ENCODE measurements at places on chromosomes 7 and 10.

DNA sequence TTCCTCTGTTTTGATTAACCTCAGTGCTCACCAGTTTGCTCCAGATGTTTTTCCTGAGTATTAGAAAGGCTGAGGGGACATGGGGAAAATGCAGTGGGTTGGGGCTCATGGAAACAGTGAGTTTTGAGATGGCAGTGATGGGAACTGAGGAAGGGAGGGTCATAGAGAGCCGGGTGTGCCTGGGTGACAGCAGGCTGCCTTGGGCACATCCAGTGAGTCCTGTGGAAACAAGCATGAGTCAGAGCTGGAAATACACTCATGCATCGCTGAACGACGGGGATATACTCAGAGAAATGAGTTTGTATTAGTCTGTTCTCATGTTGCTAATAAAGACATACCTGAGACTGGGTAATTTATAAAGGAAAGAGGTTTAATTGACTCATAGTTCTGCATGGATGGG is 202.2 kb downstream of the TMEM178B start:
- no peak for DNase-seq

GRCh38 chr7:31368620-31369019 is 28.1 kb upstream of the NEUROD6 start:
- peak; percentile 66 for DNase-seq

DNA sequence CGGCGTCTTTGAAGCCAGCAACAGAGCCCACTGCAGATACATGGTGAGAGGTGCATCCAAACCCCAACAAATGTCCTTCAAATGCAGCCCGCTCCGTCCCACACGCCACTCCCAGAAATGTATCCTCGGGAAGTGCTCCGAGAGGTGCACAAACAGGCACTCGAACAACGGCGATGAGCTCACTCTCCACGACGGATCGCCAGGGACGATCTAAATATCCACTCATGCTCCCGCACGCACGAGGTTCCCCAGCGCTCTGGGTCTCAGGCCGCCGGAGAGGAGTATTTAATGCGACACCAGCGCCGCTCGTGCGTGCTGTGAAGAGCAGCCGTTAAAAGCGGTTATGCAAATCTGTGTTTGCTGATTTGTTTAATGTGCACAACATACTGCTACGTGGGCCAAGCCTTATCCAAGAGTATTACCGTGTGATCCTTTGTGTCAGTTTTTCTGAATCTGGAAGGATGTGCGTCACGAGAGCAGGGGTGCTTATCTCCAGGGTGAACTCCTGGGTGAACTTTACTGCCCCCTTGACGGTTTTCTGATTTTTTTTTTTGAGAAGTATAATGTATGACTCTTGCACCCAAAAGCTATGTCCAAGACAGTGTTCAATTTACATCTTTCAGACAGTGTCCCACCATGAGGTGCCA is 48.5 kb upstream of the PPP2R2D start:
- no peak for DNase-seq

DNA sequence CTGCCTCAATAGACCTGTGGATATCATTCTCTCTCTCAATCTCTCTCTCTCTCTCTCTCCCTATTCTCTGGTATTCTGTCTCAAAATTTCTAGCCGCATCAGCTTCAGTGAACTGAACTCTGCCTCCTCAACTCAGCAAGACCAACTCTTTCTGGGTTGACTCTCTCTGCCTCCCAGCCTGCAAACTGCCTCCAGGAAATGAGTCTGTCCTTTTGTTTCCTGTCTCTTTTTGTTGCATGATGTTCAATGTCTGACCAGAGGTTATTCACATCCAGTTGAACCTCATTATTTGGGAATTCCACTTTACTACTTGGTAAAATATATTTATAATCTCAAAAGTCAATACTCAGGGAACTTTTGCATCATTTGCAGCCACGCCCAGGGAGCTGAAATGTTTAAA is 682.7 kb upstream of the FZD8 start:
- no peak for DNase-seq

GRCh38 chr7:137032436-137032835 is 164.0 kb downstream of the CHRM2 start:
- DNase-seq: no peak

DNA sequence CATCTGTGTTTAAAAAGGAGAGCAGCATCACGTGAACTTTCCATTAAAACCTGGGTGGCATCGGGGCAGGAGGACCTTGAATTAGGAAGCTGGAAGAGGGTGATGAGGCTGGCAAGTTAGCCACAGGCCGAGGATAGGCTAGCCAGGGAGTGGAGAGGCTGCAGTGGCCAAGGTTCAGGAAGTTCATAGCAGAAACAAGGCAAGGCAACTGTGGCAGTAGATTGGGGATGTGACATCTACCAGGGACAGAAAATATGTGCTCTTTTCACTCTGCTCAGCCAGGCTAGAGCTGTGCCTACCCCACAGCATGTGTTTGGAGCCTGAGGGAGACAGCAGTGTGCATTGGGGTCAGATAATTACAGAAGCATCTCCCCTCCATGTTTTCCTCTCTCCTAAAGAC is 2.2 kb upstream of the INPP5F start:
- DNase-seq: no peak

- no peak for DNase-seq
Observed at GRCh38 chr10:52994370-52994769, 221.8 kb upstream of the MBL2 start.

DNA sequence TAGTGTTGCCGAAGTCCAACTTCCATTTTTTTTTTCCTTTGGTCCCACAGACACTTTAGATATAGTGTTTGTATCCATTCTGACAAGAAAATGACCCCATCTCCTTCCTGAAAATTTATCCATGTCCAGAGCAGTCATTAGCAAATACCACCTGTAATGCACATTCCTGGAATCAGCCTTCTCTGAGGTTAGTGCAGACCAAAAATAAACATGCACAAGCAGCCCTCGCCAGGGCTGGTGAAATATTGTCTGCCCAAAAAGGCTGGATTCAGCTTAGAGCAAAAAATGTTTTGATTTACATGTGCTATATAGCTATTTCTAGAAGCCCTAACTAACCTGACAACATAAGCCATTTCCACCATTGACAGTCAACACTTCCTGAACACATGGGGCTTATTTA is 145.7 kb downstream of the TAX1BP1 start:
- DNase-seq: no peak

DNA sequence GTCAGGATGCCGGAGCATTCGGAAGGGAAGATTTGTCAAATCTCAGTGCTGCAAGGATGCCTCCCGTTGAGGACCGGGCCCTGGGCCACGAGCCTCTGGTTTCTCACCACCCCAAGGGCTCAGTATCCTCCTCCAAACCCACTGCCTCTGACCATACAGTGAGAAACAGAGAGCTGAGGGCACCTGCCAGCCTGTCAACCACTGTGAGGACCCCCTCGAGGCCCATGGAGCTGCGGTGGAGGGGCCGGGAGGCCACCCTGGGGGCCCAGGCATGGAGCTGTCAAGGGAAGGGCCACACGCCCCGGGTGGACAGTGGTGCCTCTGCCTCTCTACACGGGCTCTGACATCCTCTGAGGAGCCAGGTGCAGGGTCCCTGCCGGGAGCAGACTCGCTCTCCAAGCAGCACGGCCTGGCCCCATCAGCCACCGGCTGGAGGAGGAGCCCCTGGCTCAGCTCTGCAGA is 248.0 kb upstream of the TCERG1L start:
- no peak for DNase-seq

- DNase-seq: no peak
Observed at GRCh38 chr7:32070051-32070405, 179 bp downstream of the PDE1C start.

GRCh38 chr10:100709146-100710082 is 36.0 kb upstream of the PAX2 start:
- DNase-seq: no peak

GRCh38 chr10:29720149-29720548 is 85.4 kb upstream of the SVIL start:
- no peak for DNase-seq

- DNase-seq: no peak
Observed at GRCh38 chr10:10772411-10772810, 245.3 kb upstream of the CELF2 start.

DNA sequence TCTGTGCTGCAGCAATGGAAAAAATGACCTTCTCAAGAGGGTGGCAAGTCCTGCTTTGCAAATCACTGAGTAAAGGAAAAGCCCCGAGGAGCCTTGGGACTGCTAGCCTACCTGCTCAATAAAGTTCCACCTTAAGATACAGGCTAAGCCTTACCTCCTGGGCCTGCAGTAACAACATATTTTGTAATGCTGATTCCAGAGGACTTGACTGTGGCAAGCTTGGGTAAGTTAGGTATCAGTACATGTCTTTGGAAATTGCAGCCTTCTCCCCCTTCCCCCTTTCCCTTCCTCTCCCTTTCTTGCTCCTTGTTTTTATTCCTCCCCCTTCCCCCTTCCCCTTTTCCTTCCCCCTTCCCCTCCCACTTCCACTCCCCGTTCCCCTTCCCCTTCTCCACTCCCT is 126.2 kb downstream of the SORCS3 start:
- DNase-seq: no peak

GRCh38 chr7:124130-124949 is 68.0 kb upstream of the FAM20C start:
- no peak for DNase-seq

GRCh38 chr7:23895666-23896096 is 185.7 kb downstream of the STK31 start:
- DNase-seq: no peak

GRCh38 chr7:151452680-151453325 is 12.9 kb upstream of the CRYGN start:
- no peak for DNase-seq

- no peak for DNase-seq
Observed at GRCh38 chr7:80677629-80678028, 39.2 kb downstream of the CD36 start.

- no peak for DNase-seq
Observed at GRCh38 chr10:131708225-131708880, 192.5 kb upstream of the PPP2R2D start.

- no peak for DNase-seq
Observed at GRCh38 chr10:34609287-34609940, 205.7 kb downstream of the PARD3 start.

GRCh38 chr7:22587322-22587721 is 87.3 kb upstream of the STEAP1B start:
- no peak for DNase-seq

DNA sequence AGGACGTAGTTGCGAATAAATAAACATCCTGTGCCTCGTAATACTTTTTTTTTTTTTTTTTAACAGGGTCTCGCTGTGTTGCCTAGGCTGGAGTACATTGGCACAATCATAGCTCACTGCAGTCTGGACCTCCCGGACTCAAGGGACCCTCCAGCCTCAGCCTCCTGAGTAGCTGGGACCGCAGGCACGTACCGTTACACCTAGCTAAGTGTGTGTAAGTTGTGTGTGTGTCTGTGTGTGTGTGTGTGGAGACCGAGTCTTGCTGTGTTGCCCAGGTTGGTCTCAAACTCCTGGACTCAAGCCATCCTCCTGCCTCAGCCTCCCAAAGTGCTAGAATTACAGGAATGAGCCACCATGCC is 573 bp upstream of the PON2 start:
- DNase-seq: no peak

DNA sequence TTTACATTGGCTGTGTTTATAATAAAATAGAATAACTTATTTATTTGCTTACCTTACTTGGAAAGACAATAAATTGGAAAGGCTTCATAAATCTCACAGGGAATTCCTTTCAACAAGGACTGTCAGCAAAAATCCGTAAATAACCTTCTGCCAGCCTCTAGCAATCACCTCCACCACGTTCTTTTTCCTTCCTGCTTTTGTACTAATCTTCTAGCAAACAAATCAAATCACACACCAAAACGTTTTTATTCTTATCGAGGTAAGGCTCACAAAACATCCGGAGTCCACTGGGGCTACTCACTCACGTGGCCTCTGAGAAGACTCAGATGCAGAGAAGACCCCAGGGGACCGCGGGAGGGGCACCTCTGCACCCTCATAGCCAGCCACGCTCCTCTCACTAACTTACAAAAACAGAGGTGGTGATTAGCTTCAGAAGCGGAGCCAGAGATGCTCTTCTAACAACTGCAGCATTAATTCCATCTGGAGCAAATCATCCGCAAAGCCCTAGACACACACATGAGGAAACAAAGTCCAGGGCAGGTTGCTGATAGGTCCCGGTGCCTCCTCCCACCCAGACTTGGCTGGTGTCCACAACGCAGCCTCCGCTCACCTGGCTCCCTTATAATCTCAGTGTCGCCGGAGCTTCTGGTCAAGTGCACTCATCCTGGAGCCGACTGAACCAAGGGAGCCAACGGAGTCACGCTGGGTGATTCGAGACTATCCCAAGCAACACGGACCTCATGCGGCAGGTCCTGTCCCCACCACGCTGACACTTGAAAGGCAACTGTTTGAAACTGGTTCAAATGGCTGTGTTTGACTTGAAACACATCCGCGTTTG is 22.5 kb downstream of the CTBP2 start:
- DNase-seq: peak; percentile 89

DNA sequence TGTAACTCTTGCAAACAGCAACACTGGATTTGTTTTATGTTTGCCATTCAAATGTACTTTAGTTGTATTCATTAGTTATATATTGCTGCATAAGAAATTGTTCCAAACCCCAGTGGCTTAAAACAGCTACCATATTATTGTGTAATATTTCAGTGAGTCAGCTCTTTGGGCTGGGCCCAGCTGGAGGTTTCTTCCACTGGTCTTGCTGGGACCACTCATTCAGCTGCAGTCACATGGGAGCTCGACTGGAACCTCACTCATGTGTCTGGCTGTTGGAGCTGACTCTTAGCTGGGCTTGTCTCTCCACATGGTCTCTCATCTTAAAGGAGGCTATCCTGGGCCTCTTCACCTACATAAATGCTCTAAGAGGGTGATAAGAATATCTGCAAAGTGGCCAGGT is 23.2 kb upstream of the PIP4K2A start:
- no peak for DNase-seq

GRCh38 chr10:96987842-96988175 is 155.7 kb downstream of the LCOR start:
- no peak for DNase-seq

DNA sequence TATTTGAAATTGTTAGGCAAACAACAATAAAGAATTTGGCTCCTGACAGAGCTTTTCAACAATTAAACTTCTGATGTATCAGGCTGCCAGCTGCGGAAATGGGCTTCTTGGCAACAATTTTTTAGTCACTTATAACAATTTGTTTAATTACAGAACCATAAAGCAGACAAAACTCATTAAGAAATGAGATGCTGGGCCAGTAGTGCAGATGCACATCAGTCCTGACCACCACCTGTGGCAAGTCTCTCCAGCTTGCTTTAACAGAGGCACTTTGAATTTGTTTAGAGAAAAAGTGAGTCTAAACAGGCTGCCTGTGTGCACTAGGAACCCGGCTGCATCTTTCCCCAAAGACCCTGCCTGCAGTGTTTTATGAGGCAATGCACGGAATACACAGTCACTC is 1124.4 kb downstream of the NXPH1 start:
- no peak for DNase-seq

- DNase-seq: no peak
Observed at GRCh38 chr7:100191775-100192174, 14.1 kb downstream of the STAG3 start.

- DNase-seq: no peak
Observed at GRCh38 chr10:104824380-104825006, 183.4 kb downstream of the SORCS3 start.
